ENCODE measurements at places on chromosomes 2 and 18. TPM values are rescaled to one million over a fixed set of nuclear protein-coding genes. Genes with fewer than 3 reads are reported as not detected.
A peak's percentile ranks its signal among the peaks of the same experiment; 100 is the strongest.

DNA sequence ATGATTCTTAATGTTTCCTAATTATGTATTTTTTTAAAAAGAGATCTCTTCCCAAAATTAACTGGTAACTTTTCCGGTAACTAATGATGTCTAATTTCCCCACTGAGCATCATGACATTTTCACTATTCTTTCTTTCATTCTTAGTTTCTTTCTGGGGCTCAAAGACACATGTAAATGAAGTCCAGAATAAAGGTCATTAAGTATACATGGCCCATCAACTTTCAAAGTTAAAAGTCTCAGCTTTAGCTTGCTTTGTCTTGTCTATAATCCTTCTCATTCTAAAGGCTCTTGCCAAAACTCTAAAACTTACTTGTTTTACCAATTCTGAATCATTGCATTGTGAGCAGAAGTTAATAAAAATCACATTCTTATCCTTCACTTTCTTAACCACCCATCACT lies 53.6 kb downstream of the ASXL2 start:
- DNase-seq, result no peak

DNA sequence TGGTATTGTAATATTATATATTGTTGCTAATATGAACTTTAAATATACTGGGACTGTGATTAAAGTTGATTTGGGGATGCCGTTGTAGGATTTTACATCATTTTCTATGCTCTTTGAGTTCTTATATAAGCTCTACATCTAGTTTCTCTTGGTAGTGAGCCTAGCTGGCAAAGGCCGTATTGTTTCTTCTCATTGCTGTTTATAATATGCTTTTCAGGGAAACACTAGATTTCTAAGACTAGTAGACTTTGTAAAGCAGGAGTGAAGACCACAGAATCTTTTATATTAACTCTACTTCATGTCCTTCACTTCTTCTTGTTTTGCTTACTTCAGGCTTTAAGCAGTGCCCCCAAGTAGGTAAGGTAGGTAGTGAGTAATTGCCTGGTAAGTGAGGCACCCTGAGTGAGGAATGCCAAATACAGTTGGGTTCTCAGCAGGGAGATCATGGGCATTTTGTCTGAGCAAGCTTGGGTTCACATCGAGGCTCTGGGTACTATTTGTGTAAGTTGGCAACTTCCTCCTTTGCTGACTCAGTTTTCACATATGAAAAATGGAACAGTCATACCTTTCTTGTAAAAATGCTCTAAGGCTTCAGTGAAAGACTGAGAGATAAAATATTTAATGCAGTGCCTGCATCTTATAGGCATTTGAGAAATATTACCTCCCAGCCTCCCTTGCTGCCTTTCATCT lies 96.4 kb downstream of the RNF144A start:
- no peak for DNase-seq

GRCh38 chr2:34480366-34480765 lies 881.3 kb upstream of the FAM98A start:
- no peak for DNase-seq

GRCh38 chr2:161111531-161111930 lies 48.7 kb upstream of the TANK start:
- DNase-seq, result no peak

DNA sequence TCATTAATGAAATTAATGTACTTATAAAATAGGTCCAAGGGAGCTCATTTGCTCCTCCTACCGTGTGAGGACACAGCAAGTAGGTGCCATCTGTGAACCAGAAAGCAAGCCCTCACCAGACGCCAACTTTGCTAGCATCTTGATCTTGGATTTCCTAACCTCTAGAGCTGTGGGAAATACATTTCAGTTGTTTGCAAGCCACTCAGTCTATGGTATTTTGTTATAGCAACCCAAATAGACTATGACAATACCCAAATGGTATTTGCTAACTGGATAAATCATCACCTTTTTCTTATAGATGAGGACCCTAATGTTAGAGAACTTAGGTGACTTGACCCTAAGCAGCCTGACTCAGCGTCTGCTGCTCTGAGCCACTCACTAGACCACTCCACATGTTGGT lies 379.6 kb downstream of the HRH4 start:
- no peak for DNase-seq

GRCh38 chr2:11096591-11096990 lies 58.7 kb upstream of the SLC66A3 start:
- no peak for DNase-seq

- DNase-seq, result no peak
Observed at GRCh38 chr18:6405237-6406074, 9.3 kb downstream of the L3MBTL4 start.

- no peak for DNase-seq
Observed at GRCh38 chr2:56656826-56657225, 473.0 kb downstream of the CCDC85A start.

DNA sequence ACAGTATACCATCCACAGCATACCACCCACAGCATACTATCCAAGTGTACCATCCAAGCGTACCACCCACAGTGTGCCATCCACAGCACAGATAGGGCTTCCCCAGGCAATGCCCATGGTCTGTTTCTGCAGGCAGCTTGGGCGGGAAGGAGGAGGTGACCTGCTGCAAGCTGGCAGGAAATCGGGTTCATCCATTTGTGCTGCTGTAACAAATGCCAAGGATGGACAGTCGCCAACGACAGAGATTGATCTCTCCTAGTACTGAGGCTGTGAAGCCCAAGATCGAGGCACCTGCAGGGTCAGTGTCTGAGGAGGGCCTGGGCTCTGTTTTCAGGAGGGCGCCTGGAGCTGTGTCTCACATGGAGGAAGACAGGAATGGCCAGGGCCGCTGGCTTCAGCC lies 93.6 kb upstream of the SNTG2 start:
- DNase-seq, result no peak

- DNase-seq, result no peak
Observed at GRCh38 chr18:29629493-29630036, 1413.0 kb downstream of the DSC3 start.

- DNase-seq, result no peak
Observed at GRCh38 chr18:9907867-9908266, 5.9 kb upstream of the VAPA start.

GRCh38 chr2:216034065-216034464 lies 20.7 kb upstream of the MREG start:
- DNase-seq, result peak; percentile 94

DNA sequence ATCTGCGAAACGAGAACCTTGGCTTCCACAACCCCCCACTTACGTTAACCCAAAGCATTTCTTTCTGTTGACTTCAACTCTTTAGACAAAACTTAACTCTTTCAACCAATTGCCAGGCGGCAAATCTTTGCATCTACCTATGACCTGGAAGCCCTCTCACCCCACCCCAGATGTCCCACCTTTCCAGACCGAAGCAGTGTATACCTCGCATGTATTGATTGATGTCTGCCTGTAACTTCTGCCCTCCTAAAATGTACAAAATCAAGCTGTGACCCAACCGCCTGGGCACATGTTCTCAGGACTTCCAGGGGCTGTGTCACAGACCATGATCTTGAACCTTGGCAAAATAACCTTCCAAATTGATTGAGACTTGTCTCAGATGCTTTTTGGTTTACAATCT lies 12.3 kb downstream of the AQP12B start:
- no peak for DNase-seq

DNA sequence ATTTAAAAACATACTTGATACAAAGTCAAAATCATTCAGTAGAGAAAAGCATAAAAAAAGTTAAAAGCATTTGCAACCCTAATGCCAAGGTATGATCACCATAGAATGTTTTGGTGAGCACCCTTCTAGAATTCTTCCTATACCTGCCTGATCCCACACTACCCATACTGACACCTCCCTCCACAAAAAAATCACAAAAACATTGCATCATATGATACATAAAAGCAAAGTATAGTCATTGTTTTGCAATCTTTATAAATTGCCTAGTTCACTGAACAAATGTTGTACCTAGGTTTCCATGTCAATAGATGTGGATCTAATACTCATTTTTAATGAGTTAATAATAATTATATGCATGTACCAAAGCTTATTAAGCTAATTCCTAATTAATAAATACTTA lies 54.1 kb downstream of the SLC9A4 start:
- no peak for DNase-seq

DNA sequence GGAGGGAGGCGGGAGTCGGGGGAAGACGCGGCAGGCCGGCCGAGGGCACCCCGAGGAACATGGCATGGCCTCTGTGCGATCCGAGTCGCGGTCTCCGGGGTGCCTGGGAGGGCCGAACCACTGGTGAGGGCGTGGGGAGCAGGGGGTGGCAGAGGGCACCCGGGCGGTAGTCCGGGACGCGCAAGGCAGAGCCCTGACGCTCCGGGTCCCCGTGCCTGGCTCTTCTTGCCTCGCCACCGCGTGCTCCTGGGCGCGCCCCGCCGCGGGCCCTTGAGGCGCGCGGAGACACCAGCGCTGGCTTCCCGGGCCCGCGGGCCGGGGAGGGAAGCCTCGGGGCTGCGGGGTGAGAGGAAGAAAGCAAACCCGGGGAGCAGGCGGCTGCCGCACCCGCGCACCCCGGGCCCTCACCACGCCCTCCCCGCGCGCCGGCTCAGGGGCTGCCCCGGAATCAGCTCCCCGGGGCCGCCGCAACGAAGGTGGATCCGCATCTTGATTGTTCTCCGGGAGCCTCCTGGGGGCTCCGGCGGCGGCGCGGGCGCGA lies 4.3 kb downstream of the SOX11 start:
- no peak for DNase-seq

- no peak for DNase-seq
Observed at GRCh38 chr2:58032016-58032763, 14.4 kb upstream of the VRK2 start.

GRCh38 chr18:80185545-80185944 lies 61.8 kb downstream of the PARD6G start:
- DNase-seq, result no peak

- peak; percentile 83 for DNase-seq
Observed at GRCh38 chr2:68465081-68465916, 1.8 kb downstream of the FBXO48 start.

- no peak for DNase-seq
Observed at GRCh38 chr2:219687272-219687671, 59.8 kb downstream of the SLC4A3 start.

GRCh38 chr2:237201461-237202287 lies 116.0 kb downstream of the COPS8 start:
- no peak for DNase-seq

Gene ALPG
- not detected for total RNA-seq

Gene COL4A4
- not detected for total RNA-seq

Gene DHX57
- 24.3 TPM for total RNA-seq

Gene SERPINB12
- not detected for total RNA-seq

Gene GPR35
- total RNA-seq, result 8.7 TPM

Gene SPP2
- total RNA-seq, result not detected

Gene ESPNL
- total RNA-seq, result 0.26 TPM

Data from activated CD4-positive, alpha-beta T cell treated with anti-CD3 and anti-CD28 coated beads, Interleukin-2, amount 10 ng/mL, durations not matched to agents 24 days and 14 days (primary cell).